ENCODE measurements at places on chromosomes 4 and X.

DNA sequence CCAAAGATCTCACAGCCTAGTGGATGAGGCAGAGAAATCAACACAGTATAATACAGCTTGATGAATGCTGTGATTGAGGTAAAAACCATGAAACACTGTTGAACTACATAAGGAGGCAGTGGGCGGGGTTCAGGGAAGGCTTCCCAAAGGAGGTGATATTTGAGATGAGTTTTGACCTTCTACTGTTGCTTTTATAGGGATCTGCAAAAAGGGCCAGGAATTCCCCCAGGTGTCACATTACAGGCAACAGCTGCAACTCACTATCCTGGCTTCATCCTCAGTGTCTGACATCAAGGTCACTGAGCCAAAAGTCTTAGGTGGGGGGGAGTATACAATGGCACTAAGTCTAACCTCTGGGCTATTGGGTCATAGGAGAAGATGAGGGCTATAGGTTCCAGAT, 185.7 kb upstream of the NRK start:
- no peak for DNase-seq

GRCh38 chr4:105548483-105548882, 3.9 kb upstream of the ARHGEF38 start:
- no peak for DNase-seq

- DNase-seq = no peak
These were observed 1.8 kb downstream of the MAOB start for GRCh38 chrX:43880425-43880824.

DNA sequence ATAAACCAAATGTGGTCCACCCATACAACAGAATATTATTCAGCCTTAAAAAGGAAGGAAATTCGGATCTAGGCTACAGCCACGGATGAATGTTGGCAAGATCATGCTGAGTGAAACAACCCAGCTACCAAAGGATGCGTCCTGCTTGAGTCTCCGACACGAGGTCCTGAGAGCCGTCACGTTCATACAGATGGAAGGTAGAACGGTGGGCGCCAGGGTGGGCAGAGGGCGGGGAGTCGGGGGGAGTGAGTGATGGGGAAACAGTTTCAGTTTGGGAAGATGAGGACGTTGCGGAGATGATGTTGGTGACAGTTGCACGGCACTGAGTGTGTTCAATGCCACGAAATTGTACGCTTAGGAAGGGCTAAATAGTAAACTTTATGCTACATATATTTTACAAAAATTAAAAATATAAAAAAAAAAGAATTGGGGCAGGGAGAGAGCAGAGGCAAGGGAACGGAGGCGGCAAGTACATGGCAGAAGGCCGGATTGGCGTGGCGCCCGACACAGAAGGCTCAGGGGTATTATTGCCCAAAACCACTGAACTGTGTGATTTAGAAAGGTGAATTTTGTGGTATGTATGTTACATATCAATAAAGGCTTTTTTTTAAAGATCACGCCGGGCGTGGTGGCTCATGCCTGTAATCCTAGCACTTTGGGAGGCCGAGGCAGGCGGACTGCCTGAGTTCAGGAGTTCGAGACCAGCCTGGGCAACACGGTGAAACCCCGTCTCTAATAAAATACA, 14.8 kb upstream of the MXD4 start:
- DNase-seq = no peak

DNA sequence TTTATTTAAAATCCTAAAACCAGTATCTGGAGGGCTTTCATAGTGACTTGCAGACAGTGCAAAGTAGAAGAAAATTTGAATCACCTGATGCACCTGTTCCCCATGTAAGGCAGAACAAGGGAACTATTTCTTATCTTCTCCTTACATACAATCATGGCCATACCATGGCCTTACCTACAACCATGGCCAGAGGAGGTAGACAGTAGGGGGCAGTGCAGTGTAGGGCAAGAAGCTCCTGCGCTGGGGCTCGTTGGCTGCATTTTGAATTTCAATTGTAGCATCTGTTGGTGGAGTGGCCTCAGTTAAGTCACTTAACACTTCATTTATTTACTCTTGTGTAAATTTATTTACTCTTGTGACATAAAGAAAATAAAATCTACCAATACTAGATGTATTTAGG, 33.0 kb downstream of the GALNTL6 start:
- peak; percentile 58 for DNase-seq

- DNase-seq = no peak
These were observed 4.7 kb downstream of the SLIT2 start for GRCh38 chr4:20256381-20256881.

DNA sequence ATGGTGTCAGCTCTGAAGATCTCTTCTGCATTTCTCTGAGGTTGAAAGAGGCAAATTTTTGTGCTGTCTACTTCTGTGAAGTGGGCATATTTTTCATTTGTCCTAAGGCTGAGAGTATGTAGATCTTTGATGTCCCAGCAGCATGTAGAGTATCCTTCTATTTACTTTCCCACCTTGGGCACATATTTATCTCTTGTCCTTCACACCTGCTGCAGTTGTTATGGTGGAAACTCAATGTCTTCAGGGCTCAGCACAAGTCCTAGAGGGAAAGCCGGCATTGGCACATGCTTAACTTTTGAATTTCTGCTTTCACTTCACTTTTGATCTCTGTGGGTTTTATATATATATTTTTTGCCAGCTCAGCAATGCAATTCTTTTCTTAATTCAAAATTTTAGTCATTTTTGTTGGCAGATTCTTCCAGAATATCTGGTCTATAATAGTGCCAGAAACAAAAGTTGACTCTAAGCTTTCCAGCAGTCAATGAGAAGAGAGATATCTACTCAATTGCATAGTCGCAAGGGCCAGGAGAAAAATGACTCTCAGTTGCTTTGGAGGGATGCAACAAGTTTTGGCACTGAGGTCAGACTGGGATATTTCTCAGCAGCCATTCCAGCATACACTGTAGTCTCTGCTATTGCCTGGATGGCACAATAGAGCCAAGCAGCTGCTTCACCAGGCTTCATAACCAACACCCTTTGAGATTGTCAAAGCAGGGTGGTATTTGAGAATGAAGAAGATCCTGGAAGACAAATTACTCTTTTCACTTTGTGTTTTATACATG, 127.8 kb upstream of the FAT1 start:
- DNase-seq = no peak

DNA sequence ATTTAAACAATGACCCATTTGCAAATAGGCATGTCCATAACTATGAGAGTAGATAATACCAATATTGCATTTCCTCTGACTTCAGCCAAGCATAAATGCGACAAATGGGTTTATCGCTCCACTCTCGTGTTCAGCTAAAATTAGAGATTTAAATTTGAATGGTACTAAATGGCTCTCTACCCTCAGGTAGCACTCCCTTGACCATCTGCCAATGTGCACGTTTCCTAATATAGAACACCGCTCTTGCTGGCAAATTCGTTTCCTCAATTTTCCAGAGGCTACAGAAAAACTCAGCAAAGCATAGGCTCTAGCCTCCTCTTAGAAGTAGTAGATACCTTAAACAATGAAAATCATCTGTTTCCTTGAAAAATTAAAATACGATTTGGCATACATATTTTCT, 251.6 kb downstream of the ADGRA3 start:
- DNase-seq = peak; percentile 84

GRCh38 chr4:185033950-185034349, 15.7 kb downstream of the HELT start:
- DNase-seq = no peak

DNA sequence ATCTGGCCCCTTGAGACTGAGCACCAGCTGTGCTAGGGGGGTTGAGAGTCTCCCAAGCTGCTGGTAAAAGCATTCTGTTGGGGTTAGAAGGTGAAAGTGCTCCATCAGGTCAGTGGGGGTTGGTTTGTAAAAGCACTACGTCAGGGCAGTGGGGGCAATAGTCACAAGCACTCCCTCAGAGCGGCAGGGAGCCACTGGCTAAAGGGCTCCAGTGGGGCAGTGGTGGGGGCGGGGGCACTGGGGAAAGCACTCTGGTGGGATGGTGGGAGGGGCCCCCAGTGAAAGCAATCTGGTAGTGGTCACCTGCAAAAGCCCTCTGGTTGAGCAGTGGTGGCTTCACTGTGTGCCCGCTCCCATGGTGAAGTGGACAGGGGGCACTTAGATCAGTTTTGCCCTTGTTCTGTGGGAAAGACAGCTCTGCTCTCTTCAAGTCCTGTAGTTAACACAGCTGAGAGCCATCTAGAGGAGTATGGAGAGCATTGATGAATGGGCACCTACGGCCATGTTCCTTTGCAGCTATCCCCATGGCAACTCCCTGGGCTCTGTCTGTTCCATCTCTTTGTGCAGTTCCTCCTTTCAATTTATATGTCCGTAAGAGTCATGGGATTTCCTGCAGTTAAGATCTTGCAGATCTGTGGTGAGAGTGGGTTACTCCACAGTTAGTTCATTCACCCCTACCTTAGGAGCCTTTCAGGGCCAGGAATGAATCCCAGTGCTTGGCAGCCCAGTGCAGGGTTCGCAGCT, 106.4 kb downstream of the SH3BGRL start:
- DNase-seq = no peak

DNA sequence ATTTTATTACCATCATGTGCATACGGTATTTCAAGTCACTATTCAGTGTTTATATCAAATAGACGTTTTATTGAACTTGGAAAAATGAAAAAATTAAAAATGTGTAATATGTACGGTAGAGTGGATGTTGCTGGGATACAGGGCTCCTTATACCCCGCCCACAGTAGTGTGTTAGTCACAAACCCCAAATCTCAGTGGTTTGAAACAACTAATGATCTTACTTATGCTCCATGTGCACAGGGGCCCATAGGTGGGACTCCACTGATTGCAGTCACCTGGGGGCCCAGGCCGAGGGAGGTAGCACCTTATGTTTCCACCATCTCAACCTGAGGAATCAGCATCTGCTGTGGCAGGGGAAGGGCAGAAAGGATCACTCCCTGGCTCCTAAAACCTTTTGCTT, 18.1 kb downstream of the LSM6 start:
- DNase-seq = no peak

DNA sequence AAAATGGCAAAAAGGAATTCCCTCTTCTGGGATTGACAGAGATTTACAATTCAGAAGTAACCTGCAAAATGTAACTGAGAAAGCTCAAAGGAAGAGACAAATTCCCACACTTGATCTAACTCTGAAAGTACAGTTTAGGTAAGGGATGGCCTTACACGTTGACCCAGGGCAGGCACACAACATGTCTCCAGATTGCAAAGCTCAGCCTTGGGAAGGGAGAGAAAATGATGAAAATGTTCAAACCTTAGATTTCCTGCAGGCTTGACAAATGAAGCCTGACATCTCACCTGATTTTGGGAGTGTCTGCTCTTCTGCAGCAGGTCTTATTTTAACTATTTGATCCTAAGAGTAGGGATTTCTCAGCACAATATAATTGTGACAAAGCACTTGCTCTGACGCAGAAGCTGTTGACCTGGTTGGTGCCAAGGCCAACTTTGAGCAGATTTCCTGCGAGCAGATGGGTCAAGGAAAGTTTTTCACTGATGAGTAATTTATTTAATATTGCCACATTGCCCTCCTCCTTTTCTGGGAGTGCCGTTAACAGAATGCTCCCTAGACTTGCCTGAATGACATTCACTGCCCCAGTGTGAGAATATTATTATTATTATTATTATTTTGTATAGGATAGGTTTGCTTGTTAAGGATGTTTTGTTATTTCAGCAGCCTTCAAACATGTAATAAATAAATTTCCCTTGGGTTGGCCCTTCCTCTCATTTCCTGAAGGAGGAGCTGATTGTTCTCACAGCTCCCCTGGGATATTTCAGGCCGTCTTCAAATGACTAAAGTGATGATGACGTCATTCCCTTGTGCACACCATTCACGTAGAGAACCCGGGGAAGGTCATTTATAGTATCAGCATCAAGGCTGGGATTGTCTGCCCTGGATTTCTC, 157.1 kb downstream of the VEGFC start:
- DNase-seq = no peak

All from NCI-H748 treated with DMSO at 0.1 percent for 48 hours (cell line).